Natural killer cell (primary cell): ENCODE measurements at places on chromosomes 1 and 21. TPM values are rescaled to one million over a fixed set of nuclear protein-coding genes. Genes with fewer than 3 reads are reported as not detected.
A peak's percentile ranks its signal among the peaks of the same experiment; 100 is the strongest.

RGS8 gene
- total RNA-seq, result not detected

DNASE2B gene
- not detected for total RNA-seq

RHBDL2 gene
- total RNA-seq, result not detected

KRTAP19-3 gene
- not detected for total RNA-seq

KCND3 gene
- total RNA-seq, result 0.16 TPM

SLFNL1 gene
- 0.18 TPM for total RNA-seq

SRGAP2C gene
- total RNA-seq, result 12.0 TPM

TPTE gene
- total RNA-seq, result not detected

ADORA3 gene
- total RNA-seq, result not detected

OPRD1 gene
- total RNA-seq, result not detected

UMODL1 gene
- total RNA-seq, result 0.14 TPM

CFHR3 gene
- total RNA-seq, result not detected

GRCh38 chr1:229689904-229690303 is 63.9 kb downstream of the URB2 start:
- peaks cover 2% of the 10 kb centered on the region for H3K27me3 ChIP-seq
- DNase-seq, result no peak
- H3K27ac ChIP-seq, result no peak overlapping the region
- H3K4me1 ChIP-seq, result peaks cover 19% of the 10 kb centered on the region
- no peaks in the 10 kb centered on the region for H3K36me3 ChIP-seq

- H3K4me3 ChIP-seq, result no peak overlapping the region
- no peaks in the 10 kb centered on the region for H3K4me1 ChIP-seq
- H3K36me3 ChIP-seq, result no peaks in the 10 kb centered on the region
- peak; percentile 13 for DNase-seq
These were observed 33.4 kb downstream of the CYP2J2 start for GRCh38 chr1:59892841-59893811.

DNA sequence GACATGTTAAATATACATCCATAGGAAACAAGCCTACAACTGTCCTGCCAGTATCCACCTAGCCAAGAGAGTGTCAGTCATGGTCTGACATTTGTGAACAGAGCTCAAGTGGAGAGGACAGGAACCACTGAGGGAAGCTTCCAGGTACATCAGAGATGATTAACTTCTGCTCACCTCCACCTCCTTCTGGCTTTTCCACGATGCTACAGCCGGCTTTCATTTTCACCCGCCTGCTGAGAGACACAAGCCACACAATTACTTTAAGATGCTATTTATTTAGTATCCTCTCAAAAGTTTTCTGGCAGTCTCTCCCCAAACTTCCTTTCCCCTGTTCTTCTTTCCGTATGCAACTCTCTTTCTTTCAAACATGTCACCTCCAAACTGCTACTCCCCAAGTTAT is 2.1 kb downstream of the ETV3 start:
- H3K36me3 ChIP-seq, result peaks cover 35% of the 10 kb centered on the region
- H3K27ac ChIP-seq, result no peak overlapping the region
- H3K4me1 ChIP-seq, result peaks cover 46% of the 10 kb centered on the region
- no peaks in the 10 kb centered on the region for H3K27me3 ChIP-seq
- H3K4me3 ChIP-seq, result no peak overlapping the region
- DNase-seq, result no peak

- no peak overlapping the region for H3K27ac ChIP-seq
- H3K36me3 ChIP-seq, result no peaks in the 10 kb centered on the region
These were observed 31.0 kb downstream of the HSD3B1 start for GRCh38 chr1:119537966-119538365.

DNA sequence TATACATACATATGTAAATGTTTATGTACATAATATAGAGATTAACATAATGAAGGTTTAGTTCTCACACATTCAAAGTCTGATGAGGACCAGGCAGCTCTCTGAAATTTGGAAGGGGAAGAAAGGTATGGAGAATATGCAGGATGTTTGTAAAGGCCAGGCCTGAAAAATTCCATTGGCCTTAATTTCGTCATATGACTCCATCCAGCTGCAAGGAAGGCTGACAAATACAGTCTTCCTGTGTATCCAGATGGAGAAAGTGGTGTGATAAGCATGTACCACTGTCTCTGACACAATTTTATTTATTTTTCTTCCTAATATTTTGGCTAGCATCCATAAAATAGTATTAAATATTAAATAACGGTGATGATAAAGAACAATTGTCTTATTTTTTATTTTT is 6.3 kb upstream of the SGIP1 start:
- no peak overlapping the region for H3K27ac ChIP-seq
- peaks cover 2% of the 10 kb centered on the region for H3K4me1 ChIP-seq
- H3K4me3 ChIP-seq, result no peak overlapping the region
- no peaks in the 10 kb centered on the region for H3K36me3 ChIP-seq
- no peak for DNase-seq
- H3K27me3 ChIP-seq, result peaks cover 12% of the 10 kb centered on the region

GRCh38 chr1:8142955-8143629 is 117.0 kb upstream of the ERRFI1 start:
- no peak for DNase-seq
- H3K4me1 ChIP-seq, result peaks cover 13% of the 10 kb centered on the region
- no peaks in the 10 kb centered on the region for H3K36me3 ChIP-seq
- no peaks in the 10 kb centered on the region for H3K27me3 ChIP-seq
- H3K27ac ChIP-seq, result no peak overlapping the region

GRCh38 chr1:227322376-227322775 is 4.1 kb upstream of the CDC42BPA start:
- H3K27ac ChIP-seq, result no peak overlapping the region
- no peak overlapping the region for H3K4me3 ChIP-seq
- no peak for DNase-seq
- H3K27me3 ChIP-seq, result peaks cover 19% of the 10 kb centered on the region
- H3K4me1 ChIP-seq, result peaks cover 12% of the 10 kb centered on the region
- no peaks in the 10 kb centered on the region for H3K36me3 ChIP-seq

GRCh38 chr1:2534687-2535441 is 4.8 kb upstream of the HES5 start:
- no peaks in the 10 kb centered on the region for H3K36me3 ChIP-seq
- H3K4me1 ChIP-seq, result peaks cover 12% of the 10 kb centered on the region
- peaks cover 27% of the 10 kb centered on the region for H3K27me3 ChIP-seq

DNA sequence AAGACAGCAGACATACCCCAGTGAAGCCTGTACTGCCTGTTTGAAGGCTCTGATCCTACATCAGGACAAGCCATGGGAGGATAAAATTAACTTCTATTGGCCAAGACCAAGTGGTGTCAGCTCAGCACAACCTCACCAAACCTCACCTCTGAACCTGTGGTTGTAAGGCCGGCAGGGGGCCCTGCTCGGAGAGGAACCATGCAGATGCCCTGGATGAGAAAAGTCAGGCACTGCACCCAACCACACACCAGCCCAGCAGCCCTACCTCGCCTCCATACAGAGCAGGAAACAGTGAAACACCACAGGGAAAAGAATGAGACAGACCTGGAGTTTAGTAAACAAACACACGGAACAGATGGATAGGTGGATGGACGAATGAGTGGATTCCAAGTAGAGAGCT is 70.0 kb upstream of the PAX7 start:
- H3K27me3 ChIP-seq, result peaks cover 5% of the 10 kb centered on the region
- DNase-seq, result no peak
- H3K27ac ChIP-seq, result no peak overlapping the region
- no peak overlapping the region for H3K4me3 ChIP-seq
- H3K36me3 ChIP-seq, result no peaks in the 10 kb centered on the region

DNA sequence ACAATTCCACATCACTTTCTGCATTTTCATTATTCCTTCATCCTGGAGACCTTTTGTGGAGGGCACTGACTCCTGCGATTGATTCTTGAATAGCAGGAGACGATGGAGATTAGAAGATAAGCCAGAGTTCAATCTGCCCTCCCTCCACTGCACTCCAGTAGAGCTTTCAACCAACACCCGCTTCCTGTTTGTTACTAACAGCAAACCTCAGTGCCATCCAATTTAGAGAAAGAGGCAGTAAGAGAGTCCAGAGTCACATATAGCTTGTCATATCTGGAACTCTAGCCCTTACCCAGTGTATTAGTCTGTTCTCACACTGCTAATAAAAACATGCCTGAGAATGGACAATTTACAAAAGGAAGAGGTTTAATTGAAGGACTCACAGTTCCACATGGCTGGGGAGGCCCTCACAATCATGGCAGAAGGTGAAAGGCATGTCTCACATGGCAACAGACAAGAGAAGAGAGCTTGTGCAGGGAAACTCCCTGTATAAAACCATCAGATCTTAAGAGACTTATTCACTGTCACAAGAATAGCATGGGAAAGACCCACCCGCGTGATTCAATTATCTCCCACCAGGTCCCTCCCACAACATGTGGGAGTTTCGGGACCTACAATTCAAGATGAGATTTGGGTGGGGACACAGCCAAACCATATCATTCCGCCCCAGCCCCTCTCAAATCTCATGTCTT is 55.9 kb downstream of the PCBP3 start:
- H3K4me3 ChIP-seq, result no peak overlapping the region
- no peaks in the 10 kb centered on the region for H3K27me3 ChIP-seq
- no peak overlapping the region for H3K27ac ChIP-seq
- no peaks in the 10 kb centered on the region for H3K4me1 ChIP-seq

- H3K27ac ChIP-seq, result no peak overlapping the region
- H3K4me3 ChIP-seq, result no peak overlapping the region
- H3K36me3 ChIP-seq, result no peaks in the 10 kb centered on the region
- no peaks in the 10 kb centered on the region for H3K4me1 ChIP-seq
These were observed 356.4 kb downstream of the PTPRU start for GRCh38 chr1:29592731-29593130.

- H3K36me3 ChIP-seq, result peaks cover 8% of the 10 kb centered on the region
- no peak overlapping the region for H3K4me3 ChIP-seq
- no peaks in the 10 kb centered on the region for H3K27me3 ChIP-seq
- no peak for DNase-seq
These were observed 8.7 kb downstream of the IER5 start for GRCh38 chr1:181097242-181097641.

- H3K36me3 ChIP-seq, result no peaks in the 10 kb centered on the region
- H3K4me3 ChIP-seq, result no peak overlapping the region
- H3K27ac ChIP-seq, result no peak overlapping the region
- H3K27me3 ChIP-seq, result peaks cover 5% of the 10 kb centered on the region
- no peak for DNase-seq
- H3K4me1 ChIP-seq, result no peaks in the 10 kb centered on the region
These were observed 36.7 kb upstream of the TARDBP start for GRCh38 chr1:10975567-10976326.

GRCh38 chr1:230185076-230186001 is 118.3 kb downstream of the GALNT2 start:
- no peaks in the 10 kb centered on the region for H3K27me3 ChIP-seq
- no peak overlapping the region for H3K27ac ChIP-seq
- H3K4me3 ChIP-seq, result no peak overlapping the region
- H3K36me3 ChIP-seq, result no peaks in the 10 kb centered on the region
- peaks cover 25% of the 10 kb centered on the region for H3K4me1 ChIP-seq

- H3K36me3 ChIP-seq, result no peaks in the 10 kb centered on the region
- H3K27me3 ChIP-seq, result no peaks in the 10 kb centered on the region
- H3K4me3 ChIP-seq, result no peak overlapping the region
- no peaks in the 10 kb centered on the region for H3K4me1 ChIP-seq
These were observed 140.2 kb upstream of the KCNJ6 start for GRCh38 chr21:38056481-38056880.

- H3K36me3 ChIP-seq, result no peaks in the 10 kb centered on the region
- DNase-seq, result no peak
- no peak overlapping the region for H3K4me3 ChIP-seq
- peaks cover 2% of the 10 kb centered on the region for H3K27me3 ChIP-seq
These were observed 52.7 kb upstream of the GRHL3 start for GRCh38 chr1:24266398-24266941.

- H3K27me3 ChIP-seq, result no peaks in the 10 kb centered on the region
- H3K4me1 ChIP-seq, result no peaks in the 10 kb centered on the region
- H3K36me3 ChIP-seq, result no peaks in the 10 kb centered on the region
- no peak overlapping the region for H3K27ac ChIP-seq
- no peak for DNase-seq
- no peak overlapping the region for H3K4me3 ChIP-seq
These were observed 80.4 kb upstream of the SPATA6 start for GRCh38 chr1:48552420-48552819.

DNA sequence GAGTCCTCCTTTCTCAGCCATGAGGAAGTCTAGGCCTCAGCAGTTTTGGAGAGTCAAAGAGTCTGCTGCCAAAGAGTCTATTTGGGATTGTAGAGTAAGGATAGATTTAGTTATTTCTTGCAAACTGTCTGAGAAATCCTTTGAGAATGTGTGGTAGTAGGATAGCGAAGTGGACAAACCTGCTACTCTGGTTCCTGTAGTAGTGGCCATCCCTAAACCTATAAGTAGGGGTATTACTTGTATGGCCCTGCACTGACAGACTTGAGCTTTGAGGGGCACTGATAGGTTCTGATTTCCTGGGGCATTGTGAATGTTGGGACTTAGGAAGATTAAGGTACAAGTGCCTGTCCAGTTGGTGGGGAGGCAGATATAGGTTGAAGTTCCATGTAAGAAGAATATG is 115.9 kb upstream of the SGIP1 start:
- DNase-seq, result no peak
- H3K27ac ChIP-seq, result no peak overlapping the region
- no peaks in the 10 kb centered on the region for H3K36me3 ChIP-seq
- no peak overlapping the region for H3K4me3 ChIP-seq

GRCh38 chr1:2506901-2507565 is 19.4 kb downstream of the PANK4 start:
- no peak overlapping the region for H3K4me3 ChIP-seq
- H3K4me1 ChIP-seq, result peaks cover 6% of the 10 kb centered on the region
- no peak for DNase-seq
- peaks cover 37% of the 10 kb centered on the region for H3K36me3 ChIP-seq

DNA sequence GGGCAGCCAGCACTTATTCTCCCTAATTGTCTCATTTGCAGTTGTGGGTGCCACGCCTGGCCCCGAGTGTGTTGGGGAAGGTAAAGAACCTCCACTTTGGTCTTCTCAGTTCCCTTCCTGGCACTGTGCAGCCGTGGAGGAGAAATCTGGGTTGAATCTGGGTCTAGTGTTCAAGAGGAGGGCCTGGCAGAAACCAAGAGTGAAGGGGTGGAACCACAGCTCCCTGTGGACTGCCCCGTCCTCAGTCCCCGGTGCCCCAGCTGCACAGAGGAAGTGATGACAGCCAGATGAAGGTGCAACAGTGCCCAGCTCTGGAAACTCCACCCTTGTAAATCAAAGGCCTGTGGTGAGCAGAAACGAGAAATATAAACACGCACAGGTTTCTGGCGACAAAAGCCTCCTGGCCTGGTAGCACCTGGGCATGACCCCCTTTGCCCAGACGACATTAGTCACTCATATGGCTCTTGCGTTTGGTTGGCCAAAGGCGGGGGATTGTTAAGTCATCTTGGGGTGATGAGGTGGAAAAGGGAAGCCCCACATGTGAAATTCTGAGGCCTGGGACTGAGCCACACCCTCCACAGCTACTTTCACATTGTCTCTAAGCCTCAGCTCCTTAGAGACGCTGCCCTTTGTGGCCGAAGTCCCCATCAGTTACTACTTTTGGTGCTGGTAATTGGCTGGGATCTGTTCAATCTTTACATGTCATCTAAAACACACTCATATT is 4.2 kb upstream of the ECE1 start:
- peaks cover 83% of the 10 kb centered on the region for H3K4me1 ChIP-seq
- H3K27ac ChIP-seq, result peak overlapping the region; percentile 95
- peak overlapping the region; percentile 23 for H3K4me3 ChIP-seq
- peak; percentile 96 for DNase-seq

- H3K4me3 ChIP-seq, result no peak overlapping the region
- no peaks in the 10 kb centered on the region for H3K4me1 ChIP-seq
- no peaks in the 10 kb centered on the region for H3K27me3 ChIP-seq
- DNase-seq, result no peak
- H3K27ac ChIP-seq, result no peak overlapping the region
These were observed 77.2 kb downstream of the HS2ST1 start for GRCh38 chr1:86991549-86992186.

- no peak overlapping the region for H3K27ac ChIP-seq
- DNase-seq, result no peak
- no peak overlapping the region for H3K4me3 ChIP-seq
- H3K36me3 ChIP-seq, result peaks cover 9% of the 10 kb centered on the region
These were observed 11.2 kb upstream of the SLC35E2B start for GRCh38 chr1:1703796-1704195.
